ENCODE measurements at places on chromosomes 11 and 22. TPM values are rescaled to one million over a fixed set of nuclear protein-coding genes. Genes with fewer than 3 reads are reported as not detected.

CARD16 gene
- total RNA-seq: not detected

GPHA2 gene
- total RNA-seq: 0.83 TPM

KRTAP5-2 gene
- total RNA-seq: not detected

POLD3 gene
- total RNA-seq: 17.6 TPM

NLRP10 gene
- 4.3 TPM for total RNA-seq

MADD gene
- 33.3 TPM for total RNA-seq

AHNAK gene
- 2.1 TPM for total RNA-seq

ROBO4 gene
- not detected for total RNA-seq

JHY gene
- total RNA-seq: 0.94 TPM

CRYAB gene
- 6.1 TPM for total RNA-seq

CECR2 gene
- 106 TPM for total RNA-seq

- no peaks in the 10 kb centered on the region for H3K4me1 ChIP-seq
- DNase-seq: no peak
- H3K36me3 ChIP-seq: 0 out of 2 replicates have a peak, but pooled peaks cover 6% of the 10 kb centered on the region
- H3K27ac ChIP-seq: no peak overlapping the region
- H3K4me3 ChIP-seq: no peak overlapping the region
- H3K27me3 ChIP-seq: no peaks in the 10 kb centered on the region
Observed at GRCh38 chr11:38547462-38547861, 1949.4 kb upstream of the RAG2 start.

- H3K27ac ChIP-seq: no peak overlapping the region
- H3K4me1 ChIP-seq: no peaks in the 10 kb centered on the region
Observed at GRCh38 chr11:132471466-132471865, 1060.8 kb downstream of the OPCML start.

- no peaks in the 10 kb centered on the region for H3K36me3 ChIP-seq
- H3K27ac ChIP-seq: no peak overlapping the region
- no peaks in the 10 kb centered on the region for H3K4me1 ChIP-seq
- no peak overlapping the region for H3K4me3 ChIP-seq
- no peaks in the 10 kb centered on the region for H3K27me3 ChIP-seq
- DNase-seq: no peak
Observed at GRCh38 chr11:80261776-80262175, 820.9 kb upstream of the TENM4 start.

DNA sequence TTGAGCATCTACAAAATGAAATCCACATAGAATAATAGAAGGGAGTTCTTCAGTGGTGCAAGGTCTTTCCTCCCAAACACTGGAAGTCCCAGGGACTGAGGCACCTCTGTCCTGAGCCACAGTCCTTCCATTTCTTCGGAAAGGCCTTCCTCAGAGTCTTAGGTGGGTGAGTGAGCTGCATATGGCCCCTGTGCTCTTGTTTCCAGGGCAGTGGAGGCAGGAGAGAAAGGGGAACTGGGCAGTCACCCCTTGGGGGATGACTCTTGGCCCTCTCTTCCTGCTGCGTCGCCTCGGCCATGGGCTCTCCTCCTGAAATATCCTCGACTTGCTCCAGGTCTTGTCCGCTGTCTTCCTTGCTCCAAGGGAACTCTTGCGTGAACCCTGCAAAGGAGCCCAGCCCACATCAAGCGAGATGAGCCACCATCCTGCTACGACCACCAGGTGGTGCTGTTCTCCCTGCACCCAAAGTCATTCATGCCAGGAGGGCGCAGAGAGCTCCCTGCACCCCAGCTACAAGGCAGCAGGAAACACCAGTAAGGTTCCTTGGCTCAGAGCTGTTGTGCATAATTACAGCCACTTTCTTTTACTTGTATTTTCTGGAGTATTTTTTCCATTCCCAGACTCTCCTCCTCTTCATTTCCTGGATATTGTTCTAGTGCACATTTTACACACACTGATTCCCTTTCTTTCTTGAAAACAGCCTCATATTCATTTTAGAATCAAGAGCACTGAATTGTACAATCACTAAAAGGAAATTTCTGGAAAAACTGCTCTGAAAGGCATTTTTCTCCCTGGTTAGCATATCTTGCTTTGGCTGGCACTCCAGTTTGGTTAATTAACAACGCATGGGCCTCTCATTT is 397.8 kb downstream of the OPCML start:
- H3K4me1 ChIP-seq: peaks cover 17% of the 10 kb centered on the region
- DNase-seq: peak; percentile 90
- H3K27ac ChIP-seq: no peak overlapping the region
- H3K4me3 ChIP-seq: no peak overlapping the region
- no peaks in the 10 kb centered on the region for H3K36me3 ChIP-seq

- H3K36me3 ChIP-seq: no peaks in the 10 kb centered on the region
- no peaks in the 10 kb centered on the region for H3K27me3 ChIP-seq
- H3K27ac ChIP-seq: no peak overlapping the region
Observed at GRCh38 chr11:69320756-69321741, 27.1 kb downstream of the MYEOV start.

DNA sequence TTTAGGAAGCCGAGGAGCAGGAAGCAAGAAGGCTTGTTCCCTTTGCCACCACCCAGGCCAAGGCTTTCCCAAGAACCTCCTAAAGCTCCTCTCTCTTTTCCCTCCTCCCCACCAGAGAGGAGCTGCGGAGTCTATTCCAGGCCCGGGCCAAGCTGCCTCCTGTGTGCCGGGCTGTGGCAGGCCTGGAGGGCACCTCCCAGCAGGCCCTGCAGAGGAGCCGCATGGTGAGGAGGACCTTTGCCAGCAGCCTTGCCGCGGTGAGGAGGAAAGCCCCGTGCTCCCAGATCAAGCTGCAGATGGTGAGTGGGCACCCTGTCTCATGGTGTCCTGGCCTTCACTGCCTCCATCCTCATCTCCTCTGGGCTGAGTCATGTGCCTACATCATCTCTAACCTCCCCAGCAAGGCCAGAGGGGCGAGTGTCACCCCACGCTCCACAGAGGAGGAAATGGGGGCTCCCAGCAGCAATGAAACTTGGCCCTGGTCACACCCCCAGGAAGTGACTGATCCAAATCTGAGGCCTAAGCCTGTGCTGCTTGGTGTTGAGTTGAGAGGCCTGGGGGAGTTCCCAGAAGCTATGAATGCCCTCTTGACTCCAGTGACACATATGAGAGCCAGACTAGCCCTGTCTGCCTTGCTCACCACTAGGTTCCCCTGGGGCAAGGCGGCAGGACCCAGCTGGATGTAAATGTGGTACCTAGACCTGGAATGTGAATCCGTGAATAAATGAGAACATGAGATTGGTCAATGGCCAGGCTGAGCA is 104.2 kb downstream of the MYO18B start:
- no peaks in the 10 kb centered on the region for H3K4me1 ChIP-seq
- no peak for DNase-seq
- no peak overlapping the region for H3K4me3 ChIP-seq
- H3K27me3 ChIP-seq: no peaks in the 10 kb centered on the region
- H3K36me3 ChIP-seq: no peaks in the 10 kb centered on the region

GRCh38 chr11:125258291-125259032 is 93.9 kb downstream of the PKNOX2 start:
- H3K4me1 ChIP-seq: peaks cover 19% of the 10 kb centered on the region
- H3K4me3 ChIP-seq: no peak overlapping the region
- peaks cover 26% of the 10 kb centered on the region for H3K27me3 ChIP-seq
- no peak for DNase-seq

DNA sequence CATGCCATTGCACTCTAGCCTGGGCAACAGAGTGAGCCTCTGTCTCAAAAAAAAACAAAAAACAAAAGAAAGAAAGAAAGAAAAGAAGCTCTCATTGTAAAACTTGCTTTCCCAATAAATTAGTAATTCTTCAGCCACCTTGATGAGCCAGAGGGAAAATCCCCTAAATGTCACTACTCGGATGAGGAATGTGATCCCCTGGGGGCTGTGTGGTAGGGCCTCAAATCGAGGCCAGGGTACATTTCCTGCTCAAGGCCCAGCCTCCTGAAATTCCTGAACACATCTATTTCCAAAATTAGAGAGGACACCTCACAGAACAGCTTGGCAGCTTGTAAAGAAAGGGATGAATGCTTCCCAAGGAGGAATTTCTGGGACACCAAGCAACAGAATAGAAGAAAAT is 147.1 kb upstream of the SESN3 start:
- H3K4me1 ChIP-seq: peaks cover 27% of the 10 kb centered on the region
- H3K27ac ChIP-seq: no peak overlapping the region
- H3K4me3 ChIP-seq: no peak overlapping the region
- no peaks in the 10 kb centered on the region for H3K27me3 ChIP-seq

DNA sequence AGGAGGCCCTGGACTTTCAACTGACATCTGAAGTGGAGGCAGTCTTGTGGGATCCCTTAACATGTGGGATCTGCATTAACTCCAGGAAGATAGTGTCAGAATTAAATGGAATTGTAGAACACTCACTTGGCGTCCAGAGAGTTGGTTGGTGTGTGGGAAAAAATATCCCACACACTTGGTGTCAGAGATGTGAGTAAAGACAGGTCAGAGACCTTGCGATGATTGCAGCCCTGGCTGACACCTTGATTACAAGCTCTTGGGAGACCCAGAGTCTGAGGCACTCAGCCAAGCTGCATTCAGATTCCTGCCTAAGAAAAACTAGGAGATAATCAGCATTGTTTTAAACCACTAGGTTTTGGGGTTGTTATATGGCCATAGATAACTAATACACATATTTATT is 7.2 kb upstream of the TPCN2 start:
- H3K4me1 ChIP-seq: peaks cover 7% of the 10 kb centered on the region
- H3K36me3 ChIP-seq: no peaks in the 10 kb centered on the region
- no peaks in the 10 kb centered on the region for H3K27me3 ChIP-seq

DNA sequence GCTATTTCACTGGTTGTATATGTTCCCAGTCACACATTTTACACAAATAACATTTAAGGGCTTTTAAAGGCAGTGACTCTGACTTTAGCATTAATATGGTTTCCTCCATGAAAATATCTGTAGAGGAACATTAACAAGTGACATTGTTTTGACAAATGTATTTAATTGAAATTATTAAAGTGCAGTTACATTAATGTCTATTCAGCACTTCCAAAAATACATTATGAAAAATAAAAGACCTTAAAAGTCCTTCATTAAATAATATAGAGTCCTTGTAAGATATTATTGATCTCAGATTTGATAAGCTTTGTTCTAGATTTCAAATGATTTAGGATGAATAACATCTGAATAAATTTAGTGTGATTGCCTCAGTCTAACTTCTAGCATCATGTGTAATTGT is 951.9 kb upstream of the CHORDC1 start:
- H3K4me3 ChIP-seq: no peak overlapping the region
- no peaks in the 10 kb centered on the region for H3K4me1 ChIP-seq
- DNase-seq: no peak
- H3K27me3 ChIP-seq: no peaks in the 10 kb centered on the region
- no peaks in the 10 kb centered on the region for H3K36me3 ChIP-seq

GRCh38 chr22:49935561-49935960 is 17.1 kb downstream of the CRELD2 start:
- H3K4me3 ChIP-seq: no peak overlapping the region
- no peaks in the 10 kb centered on the region for H3K36me3 ChIP-seq
- no peaks in the 10 kb centered on the region for H3K27me3 ChIP-seq
- peaks cover 10% of the 10 kb centered on the region for H3K4me1 ChIP-seq
- peak; percentile 46 for DNase-seq

GRCh38 chr22:30459181-30460052 is 12.4 kb downstream of the SEC14L3 start:
- no peaks in the 10 kb centered on the region for H3K27me3 ChIP-seq
- no peaks in the 10 kb centered on the region for H3K4me1 ChIP-seq
- peak; percentile 50 for DNase-seq
- H3K36me3 ChIP-seq: no peaks in the 10 kb centered on the region
- H3K27ac ChIP-seq: no peak overlapping the region

- DNase-seq: no peak
- H3K27ac ChIP-seq: no peak overlapping the region
- no peaks in the 10 kb centered on the region for H3K27me3 ChIP-seq
- no peak overlapping the region for H3K4me3 ChIP-seq
Observed at GRCh38 chr11:130774703-130775102, 141.6 kb downstream of the SNX19 start.

GRCh38 chr11:62137276-62137861 is 13.6 kb downstream of the INCENP start:
- no peak for DNase-seq
- H3K27ac ChIP-seq: no peak overlapping the region
- H3K4me3 ChIP-seq: no peak overlapping the region
- H3K36me3 ChIP-seq: peaks cover 7% of the 10 kb centered on the region
- H3K4me1 ChIP-seq: no peaks in the 10 kb centered on the region

- no peak for DNase-seq
- H3K36me3 ChIP-seq: no peaks in the 10 kb centered on the region
- no peaks in the 10 kb centered on the region for H3K4me1 ChIP-seq
- no peak overlapping the region for H3K4me3 ChIP-seq
Observed at GRCh38 chr11:32055861-32056260, 35.0 kb upstream of the RCN1 start.

- no peaks in the 10 kb centered on the region for H3K27me3 ChIP-seq
- DNase-seq: no peak
- no peak overlapping the region for H3K27ac ChIP-seq
- H3K4me3 ChIP-seq: no peak overlapping the region
- H3K36me3 ChIP-seq: no peaks in the 10 kb centered on the region
Observed at GRCh38 chr11:119832202-119832935, 103.4 kb upstream of the NECTIN1 start.

DNA sequence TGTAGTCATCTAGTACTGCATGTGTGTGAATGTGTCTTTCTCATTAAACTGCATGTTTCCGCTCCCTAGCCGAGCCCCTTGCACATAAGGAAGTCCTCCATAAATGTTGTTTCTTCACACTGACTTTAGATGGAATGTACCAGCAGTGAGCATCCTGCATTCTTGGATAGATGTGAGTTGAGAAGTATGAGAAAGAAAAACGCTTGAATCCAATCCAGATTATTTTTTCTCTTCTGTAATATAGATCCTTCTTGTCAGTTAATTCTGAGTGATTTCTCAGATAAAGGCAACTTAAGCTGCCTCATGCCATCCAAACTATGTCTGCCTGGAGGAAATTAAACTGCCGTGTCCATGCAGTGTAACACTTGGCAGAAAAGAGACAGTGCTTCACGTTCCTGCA is 268.1 kb upstream of the ISX start:
- H3K4me1 ChIP-seq: no peaks in the 10 kb centered on the region
- no peaks in the 10 kb centered on the region for H3K36me3 ChIP-seq
- H3K27ac ChIP-seq: no peak overlapping the region

DNA sequence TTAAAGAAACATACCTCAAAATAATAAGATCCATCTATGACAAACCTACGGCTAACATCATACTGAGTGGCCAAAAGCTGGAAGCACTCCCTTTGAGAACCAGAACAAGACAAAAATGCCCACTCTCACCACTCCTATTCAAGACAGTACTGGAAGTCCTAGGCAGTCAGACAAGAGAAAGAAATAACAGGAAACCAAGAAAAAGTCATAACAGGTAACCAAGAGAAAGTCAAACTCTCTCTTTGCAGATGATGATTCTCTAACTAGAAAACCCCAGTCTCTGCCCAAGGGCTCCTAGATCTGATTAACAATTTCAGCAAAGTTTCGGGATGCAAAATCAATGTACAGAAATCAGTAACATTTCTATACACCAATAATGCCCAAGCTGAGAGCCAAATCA is 35.6 kb downstream of the TMEM123 start:
- no peak for DNase-seq
- H3K4me1 ChIP-seq: no peaks in the 10 kb centered on the region
- H3K27me3 ChIP-seq: no peaks in the 10 kb centered on the region
- H3K4me3 ChIP-seq: no peak overlapping the region
- H3K36me3 ChIP-seq: no peaks in the 10 kb centered on the region

- H3K27me3 ChIP-seq: no peaks in the 10 kb centered on the region
- H3K4me1 ChIP-seq: no peaks in the 10 kb centered on the region
- H3K27ac ChIP-seq: no peak overlapping the region
- no peak overlapping the region for H3K4me3 ChIP-seq
Observed at GRCh38 chr22:47201996-47202818, 439.8 kb downstream of the TBC1D22A start.

All from GM23338 (cell line).